ENCODE measurements at places on chromosomes 2 and 18.

GRCh38 chr2:73457982-73458381 lies 72.3 kb downstream of the ALMS1 start:
- DNase-seq = no peak

DNA sequence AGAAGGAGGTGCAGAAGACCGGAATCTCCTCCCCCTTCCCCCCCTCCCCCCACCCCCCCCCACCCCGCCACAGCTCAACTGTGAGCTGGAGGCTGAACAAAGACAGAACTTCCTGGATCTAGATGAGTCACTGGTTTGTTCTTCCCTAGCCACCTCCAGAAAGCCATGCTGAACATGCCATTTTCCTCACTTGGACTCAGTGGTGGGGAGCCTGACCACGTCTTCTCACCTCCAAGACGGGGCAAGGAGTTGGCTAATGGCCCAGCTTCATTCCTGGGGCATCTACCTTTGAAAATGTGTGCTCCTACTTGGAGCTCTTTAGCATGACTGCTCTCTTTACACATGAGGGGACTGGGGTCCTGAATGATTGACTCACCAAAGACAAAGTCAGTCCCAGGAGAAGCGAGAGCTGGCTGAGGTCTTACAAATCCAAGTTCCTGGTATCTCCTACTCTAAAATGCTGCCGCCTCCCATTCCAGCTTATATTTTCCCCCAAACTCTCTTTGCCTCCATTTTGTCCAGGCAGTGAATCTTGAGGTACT lies 22.6 kb upstream of the FZD5 start:
- no peak for DNase-seq

- DNase-seq = no peak
These were observed 3.8 kb downstream of the DNMT3A start for GRCh38 chr2:25337891-25338290.

GRCh38 chr2:69645031-69645431 lies 1.5 kb upstream of the AAK1 start:
- peak; percentile 41 for DNase-seq

- no peak for DNase-seq
These were observed 26.2 kb downstream of the STK39 start for GRCh38 chr2:168220965-168221819.

DNA sequence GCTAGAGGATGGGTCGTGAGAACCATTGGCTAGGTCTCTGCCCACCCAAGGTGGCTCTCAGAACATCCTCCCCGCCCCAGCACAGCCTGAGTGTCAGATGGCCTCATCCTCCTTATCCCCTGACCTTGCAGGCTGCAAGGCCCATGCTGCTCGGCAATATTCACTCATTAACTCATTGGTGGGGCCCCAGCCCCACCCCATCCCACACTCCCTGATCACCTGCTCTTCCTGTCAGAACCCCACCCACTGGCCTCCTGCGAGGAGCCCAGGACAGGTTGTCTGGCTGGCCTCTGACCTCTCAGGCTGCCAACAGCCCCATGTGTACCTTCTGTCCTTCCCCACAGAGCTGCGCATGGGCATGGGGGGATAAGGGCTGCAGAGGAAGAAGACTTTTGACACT lies 5.3 kb downstream of the ADCY3 start:
- DNase-seq = no peak

DNA sequence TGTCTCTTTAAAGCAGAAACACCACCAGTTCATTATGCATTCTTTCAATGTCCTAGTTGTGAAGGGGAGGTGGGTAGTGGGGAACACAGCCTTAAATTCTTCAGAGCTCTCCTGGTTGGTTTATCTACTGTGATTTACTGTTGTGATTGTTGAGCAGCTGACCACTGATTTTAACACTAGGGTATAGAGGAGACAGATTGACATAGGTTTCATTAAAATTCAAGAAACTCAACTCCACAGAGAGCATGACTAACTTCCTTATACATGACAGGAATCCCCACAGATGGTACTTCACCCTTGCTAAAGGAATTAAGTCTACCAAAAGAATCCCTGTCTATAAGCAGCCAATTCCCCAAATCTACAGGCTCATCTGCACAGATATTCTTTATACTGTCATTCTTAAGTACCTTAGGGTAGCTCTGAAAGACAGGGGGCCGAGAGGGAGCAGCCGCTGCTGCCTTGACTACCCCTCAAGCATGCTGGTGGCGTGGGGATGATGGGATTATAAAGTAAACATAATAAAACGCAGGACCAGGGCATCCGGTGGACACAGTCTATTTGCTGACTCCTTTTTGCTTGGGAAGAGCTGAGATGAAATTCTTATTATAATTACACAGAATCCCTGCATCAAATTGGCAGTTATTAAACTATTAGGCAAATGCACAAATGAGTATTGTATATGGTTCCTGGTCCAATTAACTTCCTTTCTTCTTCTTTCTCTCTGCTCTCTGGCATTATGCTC lies 1377.6 kb upstream of the PIK3C3 start:
- DNase-seq = no peak

DNA sequence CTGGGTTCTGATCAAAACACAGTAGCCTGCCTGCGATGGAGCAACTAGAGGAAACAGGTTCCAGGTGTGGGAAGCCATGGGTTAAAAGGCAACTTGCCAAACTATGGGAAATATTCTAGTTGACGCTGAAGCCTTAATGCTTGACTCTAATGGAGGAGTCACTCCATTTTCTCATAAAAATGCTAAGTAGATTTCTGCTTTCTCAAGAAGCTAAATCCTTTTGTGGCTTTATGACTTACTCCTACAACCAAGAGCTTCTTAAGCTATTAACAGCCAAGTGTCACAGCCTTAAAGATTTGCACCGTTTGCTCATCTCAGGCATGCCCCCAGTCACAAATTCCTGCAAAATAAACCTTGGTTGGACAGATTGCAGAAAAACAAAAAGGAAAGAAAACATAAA lies 25.2 kb downstream of the ANKRD44 start:
- DNase-seq = no peak

DNA sequence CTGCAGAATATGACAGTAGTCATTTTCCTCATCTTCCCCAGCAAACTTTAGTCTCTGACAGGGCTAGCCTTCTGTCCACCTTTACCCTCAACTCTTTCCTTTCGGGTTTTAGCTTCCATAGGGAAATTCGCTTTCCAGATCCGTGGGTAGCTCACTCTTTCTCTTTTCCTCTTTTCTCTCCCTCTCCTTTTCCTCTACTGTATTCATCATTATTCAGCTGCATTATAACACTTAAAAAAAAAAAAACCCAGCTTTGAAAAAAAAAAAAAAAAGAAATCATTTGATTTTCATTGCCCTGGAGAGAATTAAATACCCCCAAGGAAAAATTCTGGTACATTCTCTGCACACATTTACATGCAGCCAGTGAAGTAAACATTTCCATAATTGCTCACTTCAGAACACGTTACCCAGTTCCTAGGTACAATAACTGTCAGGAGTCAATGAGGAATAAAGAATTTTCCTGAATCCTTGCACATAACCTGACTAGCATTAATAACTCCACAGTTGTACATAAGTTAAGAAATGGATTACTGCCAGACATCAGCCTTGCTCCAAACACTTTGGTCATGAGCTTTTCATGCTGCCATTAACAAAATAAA lies 63.5 kb downstream of the ZNF521 start:
- no peak for DNase-seq

- DNase-seq = no peak
These were observed 593 bp upstream of the ACTR2 start for GRCh38 chr2:65227020-65227455.

DNA sequence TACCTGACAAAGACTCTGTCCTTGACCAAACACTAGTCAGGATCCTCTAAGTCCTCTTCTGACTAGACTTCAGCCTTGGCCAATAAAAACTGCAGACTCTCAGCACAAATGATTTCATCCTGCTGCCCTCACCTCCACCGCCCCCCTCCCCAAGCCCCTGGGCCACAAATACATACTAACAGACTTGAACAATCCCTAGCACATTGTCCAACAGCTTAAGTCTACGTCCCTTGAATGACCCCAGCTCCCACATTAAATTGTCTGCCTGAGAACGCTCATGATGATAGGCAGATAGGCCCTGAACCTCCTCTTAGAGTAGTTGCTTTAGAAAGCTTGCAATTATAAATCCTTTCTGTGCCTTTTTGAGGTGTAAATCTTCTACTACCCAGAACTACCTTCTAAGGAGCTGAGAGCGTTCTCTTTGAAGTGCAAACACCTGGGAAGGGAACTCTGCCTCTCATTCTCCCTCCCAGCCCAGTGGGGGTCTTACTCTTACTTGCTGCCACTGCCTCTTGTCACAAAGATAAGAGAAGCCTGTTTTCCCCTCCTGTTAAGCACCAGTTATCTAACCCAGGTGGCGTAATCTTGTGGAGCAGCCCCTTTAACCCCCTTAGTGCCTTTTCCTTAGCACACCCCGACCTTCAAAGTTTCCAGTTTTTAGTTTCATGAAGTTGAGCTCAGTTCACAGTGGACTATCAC lies 1225.6 kb downstream of the LRP1B start:
- DNase-seq = no peak

- no peak for DNase-seq
These were observed 34.8 kb upstream of the SPAG16 start for GRCh38 chr2:213249502-213249901.

DNA sequence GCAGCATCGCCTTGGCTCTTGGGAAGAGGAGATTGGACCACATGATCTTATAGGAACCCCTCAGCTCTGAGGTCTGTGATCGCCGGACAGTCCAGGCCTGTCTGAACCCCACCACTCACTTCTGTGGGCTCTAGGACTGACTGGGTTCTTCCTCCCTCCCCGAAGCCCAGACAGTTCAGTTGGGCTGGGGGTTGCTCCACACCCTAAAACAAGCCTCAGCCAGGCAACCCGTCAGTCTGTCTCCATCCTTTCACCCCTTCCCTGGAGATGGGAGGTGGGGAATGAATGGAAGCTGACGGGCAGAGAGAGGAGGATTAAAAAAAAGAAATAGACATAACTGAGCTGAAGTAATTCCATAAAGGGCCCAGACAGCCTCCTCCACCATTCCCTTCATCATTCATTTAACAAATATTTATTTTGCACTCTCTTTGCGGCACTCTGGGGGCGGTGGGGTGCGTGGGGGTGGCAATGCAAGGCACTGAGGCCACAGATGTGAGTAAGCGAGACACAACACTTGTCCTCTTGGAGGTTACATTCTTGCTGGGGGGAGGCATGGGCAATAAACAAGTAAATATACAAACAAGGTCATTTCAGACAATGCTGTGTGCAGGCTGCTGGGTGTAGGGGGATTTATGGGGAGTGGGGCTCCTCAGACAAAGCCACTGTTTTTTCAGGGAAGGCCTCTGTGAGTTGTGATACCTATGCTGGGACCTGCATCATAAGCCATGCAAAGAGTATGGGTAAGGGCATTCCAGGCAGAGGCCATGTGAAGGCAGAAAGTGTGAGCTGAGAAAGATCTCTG lies 12.9 kb downstream of the WNT10A start:
- DNase-seq = peak; percentile 59

- DNase-seq = no peak
These were observed 167.2 kb downstream of the TCF4 start for GRCh38 chr18:55420665-55421307.

DNA sequence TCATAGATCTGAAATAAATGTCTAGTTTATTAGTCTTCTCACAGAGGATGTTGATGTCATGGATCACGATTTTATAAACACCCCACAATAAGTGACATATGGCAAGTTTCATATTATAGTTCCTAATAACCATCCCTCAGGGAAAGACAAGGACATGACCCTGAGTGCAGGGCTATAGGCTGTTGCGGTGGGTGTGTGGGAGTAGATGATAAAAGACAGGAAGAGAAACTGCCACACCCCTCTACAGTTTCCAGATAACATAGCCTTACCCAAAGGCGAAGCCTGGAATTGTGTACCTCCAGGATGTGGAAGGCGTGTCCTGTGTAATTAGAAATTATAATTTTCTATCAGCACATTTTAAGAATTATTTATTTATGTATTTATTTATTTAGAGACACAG lies 2.4 kb upstream of the NEDD4L start:
- DNase-seq = no peak

DNA sequence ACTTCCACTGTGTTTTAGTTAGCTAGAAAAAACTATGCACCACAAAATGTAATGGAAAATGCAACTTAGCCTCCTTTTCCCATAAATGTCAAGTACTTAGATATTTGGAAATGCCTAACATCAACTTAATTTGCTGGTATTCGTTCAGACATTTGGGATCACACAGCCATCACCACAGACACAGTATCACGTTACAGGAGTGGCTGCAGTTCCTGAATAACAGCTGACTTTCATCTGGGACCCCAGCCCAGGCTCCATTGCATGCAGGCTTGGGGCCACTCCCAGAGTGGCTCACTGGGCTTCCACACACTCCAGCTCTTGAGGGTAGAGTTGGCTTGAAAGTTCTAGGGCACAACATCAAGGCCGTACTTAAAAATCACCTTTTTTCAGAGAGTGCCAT lies 9.3 kb downstream of the TMEM182 start:
- no peak for DNase-seq

GRCh38 chr2:24855022-24855622 lies 61.9 kb downstream of the CENPO start:
- no peak for DNase-seq

DNA sequence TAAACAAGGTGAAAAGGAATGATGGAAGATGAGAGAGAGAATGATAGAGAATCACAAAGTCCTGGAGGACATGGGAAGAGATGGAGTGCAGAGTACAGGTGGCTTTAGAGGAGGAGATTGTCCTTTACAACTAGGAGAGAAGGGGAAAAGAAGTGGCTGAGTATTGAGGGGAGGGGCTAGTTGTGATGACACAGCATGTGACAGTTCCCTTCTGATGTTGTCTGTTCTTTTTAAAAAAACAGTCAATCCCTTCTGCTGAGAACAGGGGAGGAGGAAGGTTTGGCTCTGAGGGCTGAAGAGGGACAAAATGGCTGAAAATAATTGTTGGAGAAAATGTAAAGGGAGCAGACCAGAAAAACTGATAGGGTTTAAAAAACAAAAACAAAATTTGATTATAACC lies 44.0 kb downstream of the STEAP3 start:
- no peak for DNase-seq

- DNase-seq = no peak
These were observed 55.7 kb downstream of the MSH6 start for GRCh38 chr2:47838686-47839085.

- no peak for DNase-seq
These were observed 137.9 kb upstream of the PID1 start for GRCh38 chr2:229408962-229409361.

DNA sequence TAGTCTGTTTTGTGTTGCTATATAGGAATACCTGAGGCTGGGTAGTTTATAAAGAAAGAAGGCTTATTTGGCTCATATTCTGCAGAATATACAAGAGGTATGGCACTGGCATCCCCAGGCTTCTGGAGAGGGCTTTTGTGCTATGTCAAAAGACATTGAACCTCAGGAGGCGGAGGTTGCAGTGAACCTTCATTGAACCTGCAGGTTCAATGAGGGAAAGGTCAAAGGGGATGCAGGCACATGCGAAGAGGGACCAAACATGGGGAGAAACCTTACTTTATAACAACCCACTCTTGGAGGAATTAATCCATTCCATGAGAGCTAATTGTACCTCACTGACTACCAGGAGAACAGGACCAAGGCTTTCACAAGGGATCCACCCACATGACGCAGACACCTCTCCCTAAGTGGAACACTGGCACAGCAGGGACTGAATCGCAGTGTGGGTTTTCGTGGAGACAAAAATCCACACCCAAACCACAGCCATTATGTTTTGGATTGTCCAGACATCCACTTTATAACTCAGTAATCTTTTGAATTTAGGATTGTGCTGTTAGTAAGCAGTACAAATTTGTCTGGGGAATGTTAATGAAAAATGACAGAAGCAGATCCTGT lies 4.1 kb upstream of the SERPINB8 start:
- DNase-seq = no peak

Data from activated CD4-positive, alpha-beta memory T cell treated with anti-CD3 and anti-CD28 coated beads for 36 hours (primary cell).